ENCODE measurements at places on chromosomes 5 and 9.

DNA sequence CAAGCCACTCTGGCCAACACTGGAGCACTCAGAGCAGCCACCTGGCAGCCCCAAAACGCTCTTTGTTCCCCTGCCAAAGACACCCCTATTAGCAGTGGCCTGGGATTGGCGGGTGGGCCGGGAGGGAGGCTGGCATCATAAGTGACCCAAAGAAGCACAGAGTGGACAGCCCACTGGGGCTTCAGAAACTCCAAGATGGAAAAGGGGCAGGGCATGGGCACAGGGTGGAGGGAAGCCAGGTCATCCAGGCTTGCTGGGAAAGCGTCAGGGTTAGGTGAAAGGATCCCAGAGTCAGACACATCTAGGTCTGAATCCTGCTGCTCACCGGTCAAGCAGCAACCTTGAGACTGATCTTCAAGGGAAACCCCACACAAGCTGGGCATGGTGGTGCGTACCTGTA is 14.8 kb downstream of the EEIG1 start:
- no peak for DNase-seq

DNA sequence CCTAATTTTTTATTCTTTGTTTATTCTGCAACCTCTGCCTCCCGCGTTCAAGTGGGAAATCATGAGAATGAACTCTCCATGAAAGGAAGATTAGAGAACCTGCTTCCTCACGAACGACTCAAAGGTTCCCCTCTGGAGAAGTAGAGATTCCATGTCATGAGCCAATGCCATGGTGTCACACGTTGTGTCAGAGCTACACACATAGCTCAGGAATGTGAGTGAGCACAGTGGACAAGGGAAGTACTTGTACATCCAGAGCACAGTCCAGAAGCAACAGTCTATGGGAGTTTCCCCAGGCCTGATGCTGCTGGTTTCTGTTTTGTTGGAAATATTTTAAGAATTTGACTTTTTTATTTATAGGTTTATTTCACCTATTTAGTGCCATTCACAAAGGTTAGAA is 26.8 kb upstream of the PPP2CA start:
- no peak for DNase-seq

DNA sequence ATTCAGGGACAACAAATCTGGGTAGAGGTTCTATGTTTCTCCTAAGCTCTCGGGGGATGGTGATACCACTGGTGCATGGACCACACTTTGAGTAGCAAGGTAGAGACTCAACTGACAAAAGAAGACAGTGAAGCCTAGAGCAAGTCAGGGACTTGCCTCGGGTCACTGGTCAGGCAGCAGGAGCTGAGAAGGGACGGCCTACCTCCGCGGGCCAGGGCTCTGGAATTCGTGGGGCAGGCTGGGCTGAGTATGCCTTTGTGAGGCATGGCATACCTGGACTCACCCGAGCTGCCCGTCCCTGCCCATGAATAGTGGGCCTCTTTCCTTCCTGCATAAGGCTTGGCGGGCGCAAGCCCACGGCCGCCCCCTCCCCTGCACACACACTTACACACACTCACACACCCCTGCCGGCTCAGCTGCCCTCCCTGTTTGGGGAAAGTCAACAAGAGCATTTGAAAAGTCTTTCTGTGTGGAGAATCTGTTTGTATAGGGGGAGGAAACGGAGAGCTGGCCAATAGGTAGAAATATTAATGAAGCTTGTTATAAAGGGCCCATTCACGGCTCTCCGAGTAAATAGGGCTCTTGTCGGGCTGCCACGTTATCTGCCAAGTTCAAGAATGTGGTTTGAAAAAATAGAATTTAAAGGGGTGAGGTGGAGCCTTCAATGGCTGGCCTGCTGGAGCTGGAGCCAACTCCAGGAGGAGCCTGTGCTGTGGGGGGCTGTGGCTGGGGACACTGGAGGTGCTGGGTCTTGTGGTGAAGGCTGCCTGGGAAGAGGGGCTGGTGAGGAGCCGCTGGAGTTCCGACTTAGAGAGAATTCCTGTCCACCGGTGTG is 19.1 kb upstream of the KIF12 start:
- no peak for DNase-seq

- no peak for DNase-seq
These were observed 238.3 kb downstream of the NPR3 start for GRCh38 chr5:32949286-32949970.

DNA sequence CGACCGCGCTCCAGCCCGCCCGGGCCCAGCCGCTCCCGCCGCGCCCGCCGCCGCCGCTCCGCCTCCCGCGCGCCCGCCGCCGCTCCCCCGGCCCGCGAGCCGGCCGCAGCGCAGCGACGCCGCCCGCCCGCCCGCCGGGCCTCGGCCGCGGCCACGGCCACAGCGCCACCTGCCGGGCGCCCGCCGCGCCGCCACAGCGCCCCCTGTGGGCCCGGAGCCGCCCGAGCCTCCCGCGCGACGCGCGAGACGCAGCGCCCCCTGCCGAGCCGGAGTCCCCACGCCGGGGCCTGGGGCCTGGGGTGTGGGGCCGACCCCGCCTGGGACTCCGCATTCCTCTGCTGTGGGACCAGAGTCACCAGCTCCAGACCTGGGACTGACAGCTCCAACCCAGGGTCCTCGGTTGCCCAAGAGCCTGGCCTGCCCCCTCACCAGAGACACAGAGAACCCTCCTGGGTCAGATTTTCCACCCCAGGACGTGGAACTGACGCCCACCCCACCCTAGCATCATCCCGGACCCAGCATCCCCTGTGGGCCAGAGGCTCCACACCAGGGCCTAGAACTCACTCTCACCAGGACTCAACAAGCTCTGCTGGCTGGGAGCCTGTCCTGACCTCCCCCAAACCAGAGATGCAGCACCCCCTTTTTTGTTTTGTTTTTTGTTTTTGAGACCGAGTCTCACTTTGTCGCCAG is at the start of gene RAPGEF1:
RAPGEF1 (minus strand) TSS at position 118 of the 690 bp plus-strand sequence. CDS start 246 bp downstream, outside the sequence.
- peak; percentile 83 for DNase-seq

- no peak for DNase-seq
These were observed 505.6 kb downstream of the TLE1 start for GRCh38 chr9:81183761-81184160.

- DNase-seq = no peak
These were observed 76.6 kb upstream of the NTRK2 start for GRCh38 chr9:84592918-84593317.

- DNase-seq = no peak
These were observed 200.1 kb upstream of the TBC1D2 start for GRCh38 chr9:98455256-98456155.

DNA sequence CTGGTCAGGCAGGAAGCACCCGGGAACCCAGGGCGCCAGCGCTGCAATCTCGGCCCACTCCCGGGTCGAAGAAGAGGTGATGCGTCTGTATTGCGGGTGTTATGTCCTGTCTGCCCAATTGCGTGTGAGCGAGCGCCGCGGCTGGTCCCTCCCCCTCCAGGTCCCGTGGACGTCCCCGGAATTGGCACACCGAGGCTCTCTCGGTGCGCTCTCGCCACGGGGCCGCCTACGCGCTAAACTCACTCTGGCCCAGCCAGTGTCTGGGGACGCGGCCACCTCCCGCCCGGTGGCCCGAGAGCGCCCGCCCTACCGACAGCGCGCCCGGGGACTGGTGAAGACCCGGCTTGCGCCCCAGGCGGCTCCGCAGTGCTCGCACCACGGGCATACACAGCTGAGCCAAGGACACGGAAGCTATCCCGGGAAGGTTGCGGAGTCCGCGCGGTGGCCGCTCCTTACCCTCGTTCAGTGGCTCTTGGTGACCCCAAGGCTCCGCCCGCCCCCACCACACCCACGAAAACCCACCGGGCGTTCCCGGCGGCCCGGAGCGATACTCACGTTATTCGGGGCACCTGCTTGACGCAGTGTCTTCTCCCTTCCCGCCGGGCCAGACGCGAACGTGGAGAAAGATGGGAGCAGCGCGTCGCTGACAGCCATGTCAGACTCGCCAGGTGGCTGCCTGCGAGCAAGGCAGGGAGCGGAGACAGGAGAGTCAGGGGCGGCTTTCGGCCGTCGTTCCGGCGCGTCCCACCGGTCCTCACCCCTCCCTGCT is 1.0 kb downstream of the KLF4 start:
- no peak for DNase-seq

DNA sequence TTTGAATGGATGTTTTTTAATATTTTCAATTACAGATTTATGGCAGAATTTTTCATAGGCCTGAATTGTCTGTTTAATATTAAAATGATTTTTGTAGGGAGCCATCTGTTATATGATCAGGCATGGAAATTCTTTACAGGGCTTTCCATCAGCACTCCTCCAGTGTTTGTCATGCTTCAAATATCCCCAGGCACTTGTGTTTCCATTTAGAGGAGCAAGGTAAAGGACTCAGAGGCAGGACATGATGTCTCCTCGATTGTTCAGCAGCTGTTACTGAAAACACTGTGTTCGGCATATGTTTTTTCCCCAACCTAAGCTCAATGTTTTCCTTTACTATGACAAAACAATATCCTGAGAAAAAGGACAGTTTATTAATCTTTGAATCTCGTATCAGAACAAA is 172.3 kb upstream of the RFX3 start:
- no peak for DNase-seq

DNA sequence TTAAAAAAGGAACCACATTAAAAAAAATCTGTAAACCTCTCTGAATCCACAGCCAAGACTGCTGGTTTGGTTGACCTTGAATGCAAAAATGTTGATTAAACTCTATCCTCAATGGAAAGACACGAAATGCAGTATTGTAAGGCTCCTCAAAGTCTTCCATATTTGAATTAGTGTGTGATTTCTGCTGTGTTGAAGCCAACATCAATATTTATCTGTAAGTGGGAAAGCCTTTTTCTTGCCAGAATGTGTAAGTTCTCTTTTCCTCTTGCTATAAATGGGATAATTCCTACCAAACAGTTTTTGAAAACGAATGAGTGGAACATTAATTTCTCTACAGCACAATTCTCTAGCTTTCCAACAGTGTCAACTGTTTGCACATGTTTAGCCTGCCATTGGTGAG is 422.1 kb upstream of the TNC start:
- no peak for DNase-seq

GRCh38 chr5:98604721-98605425 is 168.6 kb upstream of the RGMB start:
- DNase-seq = no peak

GRCh38 chr9:95333426-95333825 is 15.9 kb upstream of the FANCC start:
- no peak for DNase-seq

DNA sequence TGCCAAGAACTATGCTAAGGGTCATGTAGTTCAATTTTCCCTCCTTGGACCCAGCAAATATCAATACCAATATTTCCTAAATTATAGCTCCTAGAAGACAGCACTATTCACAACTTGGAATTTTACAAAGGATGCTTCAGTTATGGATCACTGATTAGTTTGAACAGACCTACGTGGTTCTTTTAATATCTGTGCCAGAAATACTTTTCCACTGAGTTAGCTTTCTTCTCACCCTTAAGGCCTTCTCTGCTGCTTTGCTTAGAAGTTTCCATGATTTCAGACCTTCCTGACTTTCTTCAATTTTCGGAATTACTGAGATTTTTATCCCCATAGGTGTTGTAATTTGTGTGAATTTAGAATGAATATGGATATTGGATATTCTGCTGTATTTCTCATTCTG is 380.4 kb downstream of the PSAT1 start:
- DNase-seq = no peak

- no peak for DNase-seq
These were observed 3.6 kb downstream of the AK1 start for GRCh38 chr9:127873886-127874285.

Data from activated naive CD4-positive, alpha-beta T cell (primary cell).